Esophagus squamous epithelium (tissue), 5 donors: ENCODE measurements at places on chromosomes 2 and 18. TPM values are rescaled to one million over a fixed set of nuclear protein-coding genes. Genes with fewer than 3 reads are reported as not detected.

Gene TAF4B
- total RNA-seq, result 6.3 TPM

GRCh38 chr2:196174404-196174803 lies 3.0 kb upstream of the STK17B start:
- no peaks in the 10 kb centered on the region for H3K36me3 ChIP-seq
- H3K4me3 ChIP-seq, result peak overlapping the region; percentile 21
- peaks cover 18% of the 10 kb centered on the region for H3K4me1 ChIP-seq
- H3K27me3 ChIP-seq, result no peaks in the 10 kb centered on the region
- peak overlapping the region; percentile 65 for H3K27ac ChIP-seq

DNA sequence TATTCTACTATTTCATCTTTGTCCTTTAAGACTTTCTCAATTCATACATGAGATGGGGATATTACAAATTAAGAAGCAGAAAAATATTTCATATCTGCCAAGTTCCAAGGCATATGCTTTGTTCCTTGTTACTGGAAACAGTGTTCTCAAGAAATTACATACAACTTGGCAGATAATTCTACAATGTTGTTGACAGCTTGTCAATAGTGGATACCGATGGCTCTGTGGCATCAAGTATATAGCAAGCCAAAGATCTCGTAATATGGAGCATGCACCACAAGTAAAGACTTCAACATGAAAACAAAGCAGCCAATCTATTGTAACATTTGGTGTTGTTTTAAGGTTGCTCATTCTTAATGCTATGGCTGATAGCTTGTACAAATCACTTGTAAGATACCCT lies 598.2 kb upstream of the KLHL29 start:
- no peaks in the 10 kb centered on the region for H3K27me3 ChIP-seq
- no peaks in the 10 kb centered on the region for H3K4me1 ChIP-seq
- DNase-seq, result no peak
- no peak overlapping the region for H3K27ac ChIP-seq
- no peaks in the 10 kb centered on the region for H3K36me3 ChIP-seq

DNA sequence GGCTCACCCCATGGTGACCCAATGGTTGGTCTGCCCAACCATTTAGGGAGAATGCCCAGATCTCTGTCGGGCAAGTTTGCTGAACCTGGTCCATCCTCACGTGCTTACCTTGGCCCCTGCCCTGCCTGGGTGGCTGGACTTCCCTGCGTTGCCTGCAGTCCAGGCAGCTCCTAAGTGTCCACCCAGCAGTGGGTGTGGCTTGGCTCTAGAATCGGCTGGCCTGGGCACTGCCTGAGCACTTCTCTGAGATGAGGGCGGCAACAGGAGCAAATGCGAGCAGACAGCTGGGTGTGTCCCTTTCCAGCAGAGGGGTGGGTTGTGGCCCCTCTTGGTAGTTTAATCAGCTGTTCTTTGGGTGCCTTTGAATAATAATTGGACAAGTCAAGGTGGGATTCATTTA lies 11.3 kb downstream of the PCARE start:
- no peak overlapping the region for H3K4me3 ChIP-seq
- DNase-seq, result no peak
- no peaks in the 10 kb centered on the region for H3K27me3 ChIP-seq
- no peaks in the 10 kb centered on the region for H3K36me3 ChIP-seq

GRCh38 chr2:229350117-229350805 lies 79.2 kb upstream of the PID1 start:
- H3K36me3 ChIP-seq, result no peaks in the 10 kb centered on the region
- no peak overlapping the region for H3K27ac ChIP-seq
- H3K27me3 ChIP-seq, result no peaks in the 10 kb centered on the region
- no peak for DNase-seq

DNA sequence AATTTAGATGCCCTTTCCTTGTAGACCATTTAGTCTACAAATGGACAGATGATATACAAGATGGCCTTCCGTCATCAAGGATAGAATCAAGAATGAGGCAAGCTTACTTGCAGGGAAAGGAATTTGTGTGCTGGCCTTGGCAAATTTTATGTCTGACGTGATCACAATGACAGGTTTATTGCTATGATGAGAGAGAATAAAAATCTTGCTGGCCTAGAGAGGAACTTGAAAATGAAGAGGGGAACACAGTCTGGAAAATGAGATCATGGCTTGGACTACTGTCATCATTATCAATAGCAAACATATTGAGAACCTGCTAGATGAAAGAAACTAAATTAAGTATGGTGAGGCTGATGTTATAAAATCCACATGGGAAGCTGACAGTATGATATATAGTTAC lies 66.0 kb downstream of the CSRNP3 start:
- no peaks in the 10 kb centered on the region for H3K4me1 ChIP-seq
- H3K27me3 ChIP-seq, result no peaks in the 10 kb centered on the region
- H3K27ac ChIP-seq, result no peak overlapping the region
- no peak overlapping the region for H3K4me3 ChIP-seq

DNA sequence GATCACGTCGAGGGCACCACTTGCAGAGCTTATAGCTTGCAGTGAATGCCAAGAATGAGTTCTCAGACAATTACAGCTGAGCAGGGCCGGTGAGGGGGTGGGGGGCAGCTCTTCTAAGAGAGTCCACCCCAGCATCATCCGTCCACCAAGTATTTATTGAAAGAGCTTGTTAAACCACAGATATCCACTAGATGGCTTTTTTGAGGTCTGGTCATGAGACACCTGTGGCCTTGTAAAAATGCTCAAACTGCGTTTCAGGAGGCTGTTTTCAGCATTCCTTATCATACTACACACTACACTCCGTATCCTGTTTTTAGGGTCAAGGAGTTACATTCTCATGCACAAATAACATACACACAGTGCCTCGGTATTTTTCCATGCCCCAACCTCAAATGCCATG lies 51.5 kb downstream of the DNAJC10 start:
- DNase-seq, result no peak
- H3K27me3 ChIP-seq, result no peaks in the 10 kb centered on the region
- no peak overlapping the region for H3K27ac ChIP-seq
- no peak overlapping the region for H3K4me3 ChIP-seq
- peaks cover 51% of the 10 kb centered on the region for H3K36me3 ChIP-seq

Gene SCLY
- 14.0 TPM for total RNA-seq

GRCh38 chr2:41936771-41937463 lies 110.9 kb upstream of the PKDCC start:
- H3K4me3 ChIP-seq, result no peak overlapping the region
- H3K27ac ChIP-seq, result no peak overlapping the region
- H3K27me3 ChIP-seq, result no peaks in the 10 kb centered on the region
- H3K4me1 ChIP-seq, result peaks cover 44% of the 10 kb centered on the region

DNA sequence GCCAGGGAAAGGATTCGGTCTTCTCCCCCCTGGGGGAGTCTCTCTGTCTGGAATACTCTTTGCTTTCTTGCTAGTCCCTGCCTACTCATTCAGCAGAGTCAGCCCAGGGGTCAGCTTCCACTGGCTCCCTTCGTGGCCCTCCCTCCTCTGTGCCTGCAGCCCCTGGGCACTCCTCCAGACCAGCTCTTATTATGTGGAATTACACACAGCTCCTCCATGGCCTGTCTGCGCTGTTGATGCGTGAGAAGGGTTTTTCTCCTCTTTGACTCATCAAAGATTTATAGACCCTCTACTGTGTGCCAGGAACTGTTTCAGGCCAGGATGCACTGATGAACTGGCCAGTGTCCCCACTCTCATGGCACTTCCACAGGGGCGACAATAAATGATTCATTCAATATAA lies 44.4 kb downstream of the ST8SIA5 start:
- no peaks in the 10 kb centered on the region for H3K4me1 ChIP-seq
- DNase-seq, result no peak
- no peaks in the 10 kb centered on the region for H3K27me3 ChIP-seq
- no peak overlapping the region for H3K4me3 ChIP-seq
- no peak overlapping the region for H3K27ac ChIP-seq

DNA sequence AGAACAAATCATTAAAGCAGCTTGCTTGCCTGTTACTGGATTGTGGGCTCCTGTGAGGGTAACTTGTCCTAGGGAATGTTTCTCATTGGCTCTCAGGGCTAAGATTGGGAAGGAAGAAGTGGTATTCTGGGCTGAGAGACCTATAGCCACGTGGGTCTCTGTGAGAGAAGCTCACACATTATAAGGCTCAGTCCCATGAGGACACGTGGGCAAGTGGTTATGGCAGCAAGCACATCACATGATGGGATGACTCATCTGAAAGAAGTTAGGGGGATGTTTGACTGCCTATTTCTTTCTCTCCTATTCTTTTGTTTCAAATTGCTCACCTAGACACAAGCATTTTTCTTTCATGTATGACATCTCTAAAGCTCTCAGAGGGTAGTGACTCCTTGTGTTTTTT lies 418.0 kb upstream of the ST6GAL2 start:
- no peaks in the 10 kb centered on the region for H3K27me3 ChIP-seq
- no peaks in the 10 kb centered on the region for H3K4me1 ChIP-seq
- no peaks in the 10 kb centered on the region for H3K36me3 ChIP-seq

Gene SLC5A7
- not detected for total RNA-seq

- no peaks in the 10 kb centered on the region for H3K27me3 ChIP-seq
- no peak for DNase-seq
- peaks cover 18% of the 10 kb centered on the region for H3K4me1 ChIP-seq
Observed at GRCh38 chr2:28750316-28751251, 1.0 kb upstream of the PPP1CB start.

Gene KATNAL2
- total RNA-seq, result 1.3 TPM

DNA sequence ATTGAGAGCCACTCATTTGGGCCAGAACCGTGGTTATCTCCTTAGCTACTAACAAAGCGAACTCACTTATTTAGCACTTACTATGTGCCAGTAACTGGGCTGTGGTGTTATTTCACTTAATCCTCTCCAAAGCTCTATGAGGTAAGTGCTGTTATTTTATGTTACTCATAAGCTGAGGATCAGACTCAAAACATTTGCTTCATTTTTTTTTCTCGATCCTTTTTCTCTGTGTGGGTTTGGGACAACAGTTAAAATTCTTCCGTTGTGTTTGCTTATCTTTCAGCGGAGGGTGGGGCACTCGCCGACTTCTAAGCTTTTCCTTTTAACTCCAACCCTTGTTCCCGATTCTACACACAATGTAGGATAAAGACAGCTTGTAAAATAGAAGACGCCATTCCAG lies 52.8 kb downstream of the TMEM178A start:
- no peaks in the 10 kb centered on the region for H3K27me3 ChIP-seq
- H3K4me1 ChIP-seq, result peaks cover 20% of the 10 kb centered on the region
- no peak overlapping the region for H3K4me3 ChIP-seq
- no peak for DNase-seq
- no peaks in the 10 kb centered on the region for H3K36me3 ChIP-seq

DNA sequence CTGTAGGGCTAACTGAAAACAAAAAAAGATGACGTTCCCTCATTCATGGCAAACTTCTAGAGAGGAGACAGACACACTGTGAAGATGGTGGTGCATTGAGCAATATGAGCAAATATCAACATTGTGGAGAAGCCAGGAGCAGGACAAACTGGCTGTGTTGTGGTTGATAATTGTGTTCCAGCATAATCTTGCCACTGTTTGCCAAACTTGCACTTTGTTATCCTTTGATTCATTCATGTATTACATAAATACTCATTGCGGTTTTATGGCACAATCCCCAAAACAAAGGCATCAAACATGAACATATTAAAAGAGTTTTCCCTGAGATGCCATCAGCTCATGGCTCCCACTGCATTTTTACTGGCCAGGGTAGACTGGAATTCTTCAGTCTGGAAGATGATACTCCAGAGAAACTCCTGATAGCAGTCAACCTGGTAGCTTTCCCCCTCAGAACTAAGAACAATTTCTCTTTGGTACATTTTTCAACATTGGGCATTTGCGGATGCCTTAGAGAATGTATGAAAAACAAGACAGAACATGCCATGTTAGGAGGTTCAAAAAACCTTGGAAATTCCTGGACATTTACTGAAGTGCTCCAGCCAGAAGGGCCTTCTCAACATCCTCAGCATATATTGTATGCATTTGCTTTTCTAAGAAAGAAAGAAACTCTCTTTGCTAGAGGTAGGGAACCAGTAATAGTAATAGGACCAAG lies 487.4 kb upstream of the CELF4 start:
- no peaks in the 10 kb centered on the region for H3K36me3 ChIP-seq
- no peaks in the 10 kb centered on the region for H3K4me1 ChIP-seq
- no peak overlapping the region for H3K4me3 ChIP-seq
- no peak overlapping the region for H3K27ac ChIP-seq
- H3K27me3 ChIP-seq, result no peaks in the 10 kb centered on the region
- no peak for DNase-seq

GRCh38 chr2:68018727-68019126 lies 44.1 kb downstream of the C1D start:
- H3K4me3 ChIP-seq, result no peak overlapping the region
- H3K27me3 ChIP-seq, result no peaks in the 10 kb centered on the region
- no peak overlapping the region for H3K27ac ChIP-seq

Gene GREB1L
- 0.95 TPM for total RNA-seq

DNA sequence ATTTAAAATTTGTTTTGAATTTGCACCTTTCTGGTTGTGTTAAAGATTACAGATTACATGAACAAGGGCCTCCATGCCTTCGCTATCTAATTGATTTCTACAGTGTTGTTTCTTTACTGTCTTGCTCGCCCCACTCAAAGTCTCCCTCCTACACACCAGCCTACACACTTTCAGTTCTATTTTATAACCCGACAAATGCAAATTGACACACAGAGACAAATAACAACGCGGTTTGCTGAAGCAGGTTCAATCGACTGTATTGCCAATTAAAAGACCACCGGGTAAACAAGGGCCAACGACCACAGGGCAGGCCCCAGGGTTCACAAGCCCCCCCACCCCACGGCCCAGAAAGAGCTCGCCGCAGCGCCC lies 869 bp downstream of the STARD7 start:
- H3K27ac ChIP-seq, result peak overlapping the region; percentile 92
- no peaks in the 10 kb centered on the region for H3K36me3 ChIP-seq
- no peak for DNase-seq
- H3K4me3 ChIP-seq, result peak overlapping the region; percentile 90
- H3K4me1 ChIP-seq, result peaks cover 42% of the 10 kb centered on the region

GRCh38 chr18:76266236-76266991 lies 228.6 kb downstream of the ZNF516 start:
- H3K36me3 ChIP-seq, result no peaks in the 10 kb centered on the region
- H3K27me3 ChIP-seq, result no peaks in the 10 kb centered on the region
- peak overlapping the region; percentile 26 for H3K4me3 ChIP-seq
- H3K4me1 ChIP-seq, result peaks cover 34% of the 10 kb centered on the region

GRCh38 chr2:240932724-240933047 lies 26.6 kb downstream of the CROCC2 start:
- no peaks in the 10 kb centered on the region for H3K36me3 ChIP-seq
- no peak overlapping the region for H3K27ac ChIP-seq
- no peaks in the 10 kb centered on the region for H3K4me1 ChIP-seq
- H3K4me3 ChIP-seq, result no peak overlapping the region
- no peak for DNase-seq
